Activated CD4-positive, alpha-beta T cell treated with anti-CD3 and anti-CD28 coated beads, Interleukin-2, amount 50 U/mL, for 4 hours (primary cell): ENCODE measurements at places on chromosomes 12 and 14.

DNA sequence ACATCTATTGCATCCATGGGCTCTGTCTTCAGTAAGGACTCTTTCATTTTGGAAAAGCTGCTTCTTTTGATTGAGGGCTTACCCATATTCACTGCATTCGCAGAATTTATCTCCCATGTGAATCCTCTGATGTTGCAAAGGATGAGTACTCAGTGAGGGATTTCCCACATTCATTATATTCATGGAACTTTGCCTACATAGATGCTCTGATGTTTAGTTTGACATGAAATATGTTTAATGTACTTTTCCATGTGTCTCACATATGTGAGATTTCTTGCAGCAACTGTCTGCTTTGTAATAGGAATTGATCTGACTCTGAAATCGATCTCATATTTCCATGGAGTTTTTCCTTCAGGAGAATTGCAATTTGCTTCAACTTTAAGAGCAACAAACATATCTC is 1699.6 kb upstream of the FLRT2 start:
- no peak for DNase-seq

- no peak for DNase-seq
Observed at GRCh38 chr12:22729431-22729956, 104.5 kb downstream of the ETNK1 start.

- DNase-seq: no peak
Observed at GRCh38 chr12:55933169-55933798, 2.3 kb downstream of the DGKA start.

DNA sequence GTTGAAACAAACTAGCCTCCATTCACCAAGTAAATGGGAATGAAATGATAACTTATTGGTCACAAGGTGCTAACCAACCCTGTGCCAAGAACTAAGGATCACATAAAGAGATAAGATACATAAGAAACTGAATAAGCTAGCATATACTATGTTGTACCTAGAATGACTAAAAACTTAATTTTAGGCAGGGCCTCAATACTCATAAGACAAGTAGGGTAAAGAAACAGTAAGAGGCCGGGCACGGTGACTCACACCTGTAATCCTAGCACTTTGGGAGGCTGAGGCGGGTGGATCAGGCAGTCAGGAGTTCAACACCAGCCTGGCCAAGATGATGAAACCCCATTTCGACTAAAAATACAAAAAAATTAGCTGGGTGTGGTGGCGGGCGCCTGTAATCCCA is 17.7 kb downstream of the GDF11 start:
- DNase-seq: no peak

- DNase-seq: no peak
Observed at GRCh38 chr12:126811391-126811790, 1455.6 kb upstream of the TMEM132C start.

DNA sequence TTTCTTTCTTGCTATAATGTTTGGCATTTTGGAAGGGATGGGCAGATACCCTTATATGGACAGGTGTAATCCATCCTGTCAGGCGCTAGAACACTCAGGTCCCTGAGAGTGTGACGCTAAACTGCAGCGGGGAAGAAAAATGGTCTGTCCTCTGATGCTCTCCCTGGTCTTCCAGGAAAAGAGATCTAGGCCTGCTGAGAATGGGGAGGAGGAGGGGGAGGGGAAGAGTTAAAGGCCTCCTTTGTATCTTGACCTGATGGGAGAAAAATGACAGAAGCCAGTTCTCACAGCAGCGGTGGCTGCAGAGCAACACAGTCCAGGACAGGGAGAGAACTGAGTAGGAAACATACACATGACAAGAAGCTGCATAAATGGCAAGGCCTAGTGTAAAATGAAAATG is 61.1 kb downstream of the RPS6KA5 start:
- no peak for DNase-seq

- DNase-seq: no peak
Observed at GRCh38 chr12:47442310-47442709, 263.5 kb downstream of the RPAP3 start.

GRCh38 chr14:22458737-22459136 is 130.3 kb downstream of the DAD1 start:
- DNase-seq: no peak

DNA sequence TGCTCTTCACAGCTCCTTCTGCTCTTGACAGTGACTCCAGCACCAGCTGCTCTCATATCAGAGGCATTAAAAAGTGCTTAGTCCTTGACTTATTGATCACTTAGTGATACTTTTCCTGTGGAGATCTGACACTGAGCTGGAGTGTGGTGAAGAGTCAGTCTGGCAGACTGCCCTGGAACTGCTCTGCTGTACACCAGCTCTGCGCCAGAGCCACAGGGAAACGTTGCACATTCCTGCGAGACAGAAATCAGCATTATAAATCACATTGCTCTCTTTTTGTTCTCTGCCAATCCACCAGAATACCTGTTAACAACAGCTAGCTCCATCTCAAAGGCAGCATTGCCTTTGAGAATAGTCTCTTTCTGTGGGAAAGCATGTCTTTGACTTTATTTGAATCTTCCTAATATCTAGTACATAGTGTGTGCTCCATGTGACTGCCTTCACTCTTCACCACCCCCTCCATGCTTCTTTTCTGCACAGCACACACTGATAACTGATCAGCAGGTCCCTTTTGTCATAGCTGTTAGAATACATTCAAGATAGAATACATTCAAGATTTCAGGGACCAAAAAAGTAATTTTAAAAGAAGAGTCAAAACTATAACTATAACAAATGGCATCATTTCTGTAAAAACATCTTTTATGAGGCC is 48.2 kb upstream of the VSX2 start:
- no peak for DNase-seq

DNA sequence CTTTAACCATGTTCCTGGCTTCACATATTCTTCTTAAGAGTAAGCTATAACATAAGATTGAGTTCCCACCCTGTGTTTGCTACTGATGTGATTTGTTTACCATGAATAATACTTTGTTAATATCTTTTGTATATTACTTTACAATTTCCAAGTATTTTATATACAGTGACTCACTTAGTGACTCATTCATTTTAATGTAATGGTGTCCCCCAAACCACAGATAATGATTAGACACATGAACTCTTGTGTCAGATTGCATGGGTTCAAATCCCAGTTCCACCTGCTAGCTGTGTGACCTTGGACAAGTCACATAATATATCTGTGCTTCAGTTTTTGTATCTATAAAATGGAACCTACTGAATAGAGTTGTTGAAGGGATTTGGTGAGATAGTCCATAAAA is 76.1 kb downstream of the MYF5 start:
- no peak for DNase-seq

DNA sequence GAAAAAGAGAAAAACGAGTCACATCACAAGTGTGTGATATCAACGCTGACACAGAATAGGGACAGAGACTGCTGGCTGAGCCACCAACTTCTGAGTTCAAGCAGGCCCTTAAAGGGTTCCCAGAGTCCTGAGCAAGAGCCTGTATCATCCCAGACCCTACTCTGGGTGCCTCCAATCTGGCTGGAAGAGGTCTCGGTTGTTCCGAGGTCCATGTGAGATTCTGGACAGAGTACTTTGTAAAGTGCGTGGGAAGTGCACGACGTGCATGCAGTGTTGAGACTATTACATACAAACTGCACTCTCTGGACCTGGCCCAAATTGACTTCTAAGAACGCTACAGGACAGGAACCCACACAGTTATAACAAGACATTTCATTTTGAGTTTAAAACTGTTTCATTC is 40.6 kb downstream of the MOK start:
- DNase-seq: no peak

DNA sequence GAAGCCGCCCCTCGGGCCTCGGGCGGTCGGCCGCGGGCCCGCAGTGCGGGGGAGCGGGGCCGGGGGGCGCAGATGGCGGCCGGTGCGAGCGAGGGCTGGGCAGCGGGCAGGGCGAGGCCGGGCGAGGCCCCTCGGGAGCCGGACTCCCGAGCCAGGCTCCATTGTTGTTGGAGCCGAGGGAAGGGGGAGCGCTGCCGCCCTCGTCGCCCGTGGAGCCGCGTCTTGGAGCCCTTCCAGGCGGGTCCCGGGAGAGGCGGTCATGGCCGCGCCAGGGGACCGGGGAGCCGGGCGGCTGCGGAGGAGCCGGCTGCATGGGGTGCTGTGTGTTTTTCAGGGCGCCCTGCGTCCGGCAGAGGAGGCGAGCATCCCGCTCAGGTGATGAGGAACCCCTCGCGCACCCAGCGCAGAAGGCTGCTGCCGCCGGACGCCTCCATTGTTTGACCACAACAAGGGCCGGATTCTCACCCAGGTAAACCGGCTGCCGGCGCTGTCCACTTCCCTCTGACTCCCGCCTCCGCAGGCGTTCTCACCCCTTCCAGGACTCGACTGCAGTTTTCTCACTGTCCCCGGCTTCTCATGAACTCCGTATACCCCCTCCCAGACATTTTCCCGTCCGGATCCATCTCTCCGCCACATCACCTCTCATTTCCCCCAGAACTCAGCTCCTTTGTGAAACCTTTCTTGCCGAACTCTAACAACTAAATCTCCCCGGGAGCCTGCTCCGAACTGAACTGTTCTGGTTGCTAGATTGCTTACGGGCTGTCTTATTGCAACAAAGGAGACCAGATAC is 732 bp downstream of the ZNF664 start:
- peak; percentile 1 for DNase-seq

GRCh38 chr14:88411039-88411438 is 25.6 kb downstream of the SPATA7 start:
- no peak for DNase-seq

- no peak for DNase-seq
Observed at GRCh38 chr14:42460673-42461072, 854.0 kb downstream of the LRFN5 start.

- DNase-seq: no peak
Observed at GRCh38 chr12:6384499-6385436, 806 bp downstream of the LTBR start.

DNA sequence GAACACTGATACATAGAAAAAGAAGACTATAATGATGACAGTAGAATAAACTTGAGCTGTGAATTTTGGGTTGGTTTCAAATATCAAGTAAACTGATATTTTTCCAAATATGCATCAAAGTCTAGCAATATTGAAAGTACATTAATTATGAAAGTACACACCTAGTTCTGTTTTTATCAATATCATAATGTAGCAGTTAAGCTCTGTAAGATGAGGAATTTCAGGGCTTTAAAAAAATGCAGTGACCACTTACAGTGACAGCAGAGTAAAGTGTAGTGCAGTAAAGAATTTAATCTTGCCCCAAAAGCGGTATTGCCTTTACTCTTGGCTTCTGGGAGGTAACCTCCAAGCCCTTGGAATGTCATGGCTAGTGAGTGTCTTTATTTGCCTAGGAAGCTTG is 102.9 kb upstream of the ABCD2 start:
- no peak for DNase-seq
